ENCODE measurements at places on chromosomes 7 and 10. TPM values are rescaled to one million over a fixed set of nuclear protein-coding genes. Genes with fewer than 3 reads are reported as not detected.

Gene AP4M1
- total RNA-seq = 12.3 TPM

Gene C10orf53
- total RNA-seq = not detected

Gene OPN4
- total RNA-seq = not detected

Gene NRG3
- total RNA-seq = 8.2 TPM

Gene SUN3
- total RNA-seq = not detected

Gene CHCHD2
- total RNA-seq = 295 TPM

Gene MYL10
- total RNA-seq = not detected

Gene NEUROD6
- total RNA-seq = not detected

Gene AKR1C4
- 0.13 TPM for total RNA-seq

Gene ZNHIT1
- 83.1 TPM for total RNA-seq

Gene KNDC1
- not detected for total RNA-seq

Gene PROSER2
- total RNA-seq = 5.1 TPM

- no peak for DNase-seq
Observed at GRCh38 chr7:102933763-102934162, 21.0 kb downstream of the LRRC17 start.

GRCh38 chr7:150396851-150397260 is 17.7 kb downstream of the ZNF775 start:
- DNase-seq = no peak

DNA sequence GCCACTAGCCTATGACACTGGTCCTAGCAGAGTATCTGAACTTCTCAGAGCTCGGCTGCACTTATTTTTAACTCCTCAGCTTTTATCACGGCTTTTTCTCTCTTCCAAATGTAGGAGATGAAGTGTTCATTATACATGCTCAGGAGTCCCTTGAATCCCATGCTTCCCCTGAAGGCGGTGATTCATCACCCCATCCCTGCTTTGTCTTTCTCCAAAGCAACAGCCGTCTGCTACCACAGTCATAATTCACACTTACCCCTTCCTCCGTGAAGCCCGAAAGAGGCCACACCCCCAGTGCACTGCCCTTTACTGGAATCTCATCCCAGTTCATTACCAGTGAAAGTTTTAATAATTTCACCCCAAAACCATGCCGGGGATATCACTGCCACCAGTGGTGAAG is 301.5 kb upstream of the SHH start:
- no peak for DNase-seq

- DNase-seq = no peak
Observed at GRCh38 chr7:50768485-50769474, 13.9 kb downstream of the GRB10 start.

- no peak for DNase-seq
Observed at GRCh38 chr10:86179961-86180360, 186.6 kb downstream of the GRID1 start.

- DNase-seq = no peak
Observed at GRCh38 chr7:44182827-44183226, 6.4 kb downstream of the GCK start.

- no peak for DNase-seq
Observed at GRCh38 chr10:52853704-52854103, 81.1 kb upstream of the MBL2 start.

GRCh38 chr10:71998840-71999194 is 34.6 kb downstream of the CHST3 start:
- DNase-seq = peak; percentile 65

DNA sequence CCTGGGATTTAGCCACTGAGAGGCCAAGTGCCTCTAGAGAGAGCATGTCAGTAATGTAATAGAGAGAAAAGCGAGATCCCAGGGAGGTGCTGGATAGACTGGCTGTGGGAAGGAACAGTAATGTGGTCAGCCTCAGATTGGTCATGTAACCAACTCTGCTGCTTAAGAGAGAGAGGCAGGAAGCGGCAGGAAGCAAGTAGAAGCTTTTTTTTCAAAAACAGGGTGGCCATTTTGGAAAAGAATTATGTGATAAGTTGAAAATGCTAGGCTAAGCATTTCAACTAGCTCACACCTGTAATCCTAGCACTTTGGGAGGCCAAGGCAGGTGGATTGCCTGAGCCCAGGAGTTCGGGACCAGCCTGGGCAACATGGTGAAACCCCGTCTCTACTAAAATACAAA is 3.7 kb upstream of the PCOLCE start:
- no peak for DNase-seq

- DNase-seq = no peak
Observed at GRCh38 chr10:65294329-65294728, 1631.5 kb upstream of the LRRTM3 start.

DNA sequence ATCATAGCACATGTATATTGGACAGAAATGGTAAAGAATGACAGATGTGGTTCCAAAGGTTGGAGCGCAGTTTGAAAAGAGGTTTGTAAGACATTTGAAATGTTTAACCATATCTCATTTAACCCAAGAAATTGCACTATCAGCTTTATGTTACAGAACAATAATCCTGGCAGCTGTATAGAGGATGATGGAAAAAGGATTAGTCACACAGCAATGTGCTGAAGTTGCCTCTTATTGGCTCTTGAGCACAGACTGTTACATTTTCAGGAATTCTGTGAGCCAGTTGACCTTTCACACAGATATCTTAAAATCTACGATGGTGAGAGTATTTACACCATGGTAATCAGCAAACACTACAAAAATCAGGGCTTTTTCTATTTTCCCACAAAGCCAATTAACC is 3.9 kb downstream of the COG5 start:
- DNase-seq = peak; percentile 71

GRCh38 chr7:141291541-141291940 is 217.7 kb downstream of the TMEM178B start:
- DNase-seq = no peak

DNA sequence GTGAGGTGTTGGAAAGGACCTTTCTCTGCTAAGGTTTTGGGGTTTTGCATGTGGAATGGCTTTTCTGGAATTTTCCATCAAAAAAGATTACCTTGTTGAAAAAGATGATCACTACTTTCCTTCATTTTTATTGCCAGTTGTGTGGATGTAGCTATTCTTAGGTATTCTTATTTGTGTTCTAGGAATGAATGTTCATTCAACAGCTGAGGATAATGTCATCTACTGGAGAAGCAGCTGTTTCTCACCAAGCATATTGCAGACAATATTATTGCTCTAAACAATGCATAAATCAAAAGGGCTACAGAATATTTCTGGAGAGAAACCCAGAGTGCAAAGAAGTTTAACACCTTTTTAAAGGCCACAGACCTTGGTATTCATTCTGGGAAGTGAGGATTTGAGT is 145.6 kb upstream of the CALCR start:
- no peak for DNase-seq

GRCh38 chr7:1546274-1546908 is 9.6 kb downstream of the TMEM184A start:
- no peak for DNase-seq

- DNase-seq = no peak
Observed at GRCh38 chr10:70680899-70681730, 8.8 kb downstream of the ADAMTS14 start.

GRCh38 chr7:71935674-71936073 is 476.5 kb downstream of the CALN1 start:
- no peak for DNase-seq

DNA sequence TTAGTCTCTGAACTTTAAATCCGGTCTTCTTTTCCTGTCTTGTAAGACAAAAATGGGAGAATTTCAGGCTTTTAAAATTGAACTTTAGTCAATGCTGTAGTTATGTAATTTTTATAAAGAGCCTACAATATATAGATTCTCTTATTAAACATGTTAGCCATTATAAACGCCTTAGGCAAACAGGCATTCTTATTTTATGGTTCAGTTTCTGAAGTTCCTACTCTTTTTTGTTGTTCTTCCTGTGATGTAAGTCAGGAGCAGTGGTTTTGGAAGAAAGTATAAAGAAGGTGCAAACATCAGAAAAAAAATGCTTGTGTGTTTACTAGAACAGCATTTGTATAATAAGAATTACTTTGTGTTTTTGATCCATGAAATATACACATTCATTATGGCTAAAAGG is 41.6 kb downstream of the BICC1 start:
- DNase-seq = no peak

GRCh38 chr10:51246156-51246555 is 171.9 kb downstream of the PRKG1 start:
- peak; percentile 80 for DNase-seq

- no peak for DNase-seq
Observed at GRCh38 chr7:983004-983615, at the start of gene CYP2W1. Gene CYP2W1, plus strand, starts transcription at chr7:983181. Its CDS starts 31 bp downstream, at chr7:983212.

- DNase-seq = no peak
Observed at GRCh38 chr7:71171476-71171875, 39.5 kb downstream of the GALNT17 start.

GRCh38 chr10:122647383-122647968 is 52.2 kb downstream of the C10orf120 start:
- DNase-seq = no peak

DNA sequence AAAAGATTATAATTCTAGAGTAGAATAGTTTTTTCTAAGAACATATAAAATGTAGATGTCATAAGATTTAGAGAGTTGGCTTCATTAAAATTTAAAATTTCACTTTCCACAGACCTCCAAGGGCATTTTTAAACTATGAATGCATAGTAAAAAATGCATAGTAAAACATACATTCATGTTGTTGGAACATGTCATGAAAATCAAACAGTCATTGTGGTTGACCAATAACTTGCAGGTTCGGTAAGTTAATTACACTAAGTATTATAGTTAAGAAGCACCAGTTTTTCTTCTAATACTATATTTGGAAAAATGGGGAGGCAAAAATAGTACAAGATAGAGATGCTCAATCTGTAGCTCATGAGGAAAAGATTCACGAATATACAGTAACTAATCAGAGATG is 61.5 kb upstream of the MACROH2A2 start:
- no peak for DNase-seq

DNA sequence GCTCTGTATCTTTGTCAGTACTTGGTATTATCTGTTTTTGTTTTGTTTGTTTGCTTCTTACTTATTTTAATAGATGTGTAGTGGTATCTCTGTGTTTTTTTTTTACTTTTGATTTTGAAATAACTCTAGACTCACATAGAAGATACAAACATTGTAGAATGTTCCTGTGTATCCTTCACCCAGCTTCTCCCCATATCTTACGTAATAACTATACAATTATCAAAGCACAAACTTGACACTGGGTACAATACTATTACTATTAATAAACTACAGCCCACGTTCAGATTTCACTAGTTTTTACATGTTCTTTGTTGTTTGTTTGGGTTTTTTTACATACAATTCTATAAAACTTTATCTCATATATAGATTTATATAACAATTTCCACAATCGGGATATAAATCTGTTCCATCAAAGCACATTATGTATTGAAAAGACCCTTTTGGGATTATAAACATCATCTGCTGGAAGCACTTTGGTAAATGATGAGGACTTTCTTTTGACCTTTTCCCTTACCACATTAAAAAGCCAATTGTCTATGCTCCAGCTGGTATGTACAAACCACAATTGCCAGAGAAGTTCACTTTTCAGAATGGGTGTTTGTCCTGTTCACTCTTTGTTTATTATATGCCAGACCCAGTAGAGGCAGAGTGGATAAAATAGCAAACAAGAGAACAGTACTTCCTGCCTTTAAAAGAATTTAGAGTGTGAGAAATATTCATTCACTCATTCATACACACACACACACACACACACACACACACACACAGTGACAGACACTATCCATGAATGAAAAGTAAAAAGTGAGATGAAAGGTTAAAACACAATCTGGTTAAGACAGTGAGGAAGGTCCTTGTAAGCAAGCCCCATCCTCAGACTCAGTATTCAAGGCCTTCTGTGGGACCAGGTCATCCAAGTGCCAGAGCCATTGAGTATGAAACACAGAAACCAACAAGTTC is 113.0 kb downstream of the SGMS1 start:
- DNase-seq = no peak

Measured in dermis microvascular lymphatic vessel endothelial cell (primary cell).